Activated CD8-positive, alpha-beta memory T cell treated with anti-CD3 and anti-CD28 coated beads for 1 hour (primary cell): ENCODE measurements at places on chromosomes 11 and 22.

- no peak for DNase-seq
Measured at GRCh38 chr11:20243974-20244373, 83.7 kb upstream of the DBX1 start.

DNA sequence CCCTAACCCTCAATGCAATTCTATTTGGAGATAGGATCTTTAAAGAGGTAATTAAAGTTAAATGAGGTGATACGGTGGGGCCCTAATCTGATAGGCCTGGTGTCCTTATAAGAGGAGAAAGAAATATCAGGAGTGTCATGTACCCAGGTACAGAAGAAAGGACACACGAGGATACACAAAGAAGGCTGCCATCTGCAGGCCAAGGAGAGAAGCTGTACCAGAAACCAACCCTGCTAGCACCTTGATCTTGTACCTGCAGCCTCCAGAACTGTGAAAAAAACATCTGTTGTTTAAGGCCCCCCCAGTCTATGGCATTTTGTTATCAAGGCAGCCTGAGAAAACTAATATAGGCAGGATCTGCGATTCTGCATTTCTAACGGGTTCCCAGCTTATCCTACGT, 44.2 kb downstream of the FBXO7 start:
- DNase-seq = no peak

- no peak for DNase-seq
Measured at GRCh38 chr11:1542267-1542666, 29.8 kb downstream of the DUSP8 start.

GRCh38 chr11:78251083-78251775, 62.5 kb downstream of the USP35 start:
- DNase-seq = no peak

- no peak for DNase-seq
Measured at GRCh38 chr22:38406617-38407016, 48.4 kb downstream of the KCNJ4 start.

DNA sequence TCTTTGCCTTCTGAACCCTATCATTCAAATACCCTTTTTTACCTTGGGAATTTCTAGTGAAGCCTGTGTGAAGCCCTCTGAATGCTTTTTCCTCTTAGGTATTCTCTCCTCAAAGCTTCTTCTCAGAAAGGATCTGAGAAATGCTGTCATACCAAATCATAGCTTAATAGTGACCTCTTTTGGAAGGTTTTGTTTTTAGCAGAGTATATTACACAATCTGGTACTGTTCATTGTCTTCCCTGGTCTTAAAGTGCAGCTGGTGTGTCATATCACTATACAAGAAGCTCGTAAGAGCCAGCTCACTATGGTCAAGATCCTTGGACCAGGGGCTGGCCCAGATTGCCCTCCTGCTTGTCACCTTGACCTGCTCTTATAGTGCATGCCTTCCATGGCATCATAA, 204.4 kb upstream of the ANO5 start:
- DNase-seq = no peak

DNA sequence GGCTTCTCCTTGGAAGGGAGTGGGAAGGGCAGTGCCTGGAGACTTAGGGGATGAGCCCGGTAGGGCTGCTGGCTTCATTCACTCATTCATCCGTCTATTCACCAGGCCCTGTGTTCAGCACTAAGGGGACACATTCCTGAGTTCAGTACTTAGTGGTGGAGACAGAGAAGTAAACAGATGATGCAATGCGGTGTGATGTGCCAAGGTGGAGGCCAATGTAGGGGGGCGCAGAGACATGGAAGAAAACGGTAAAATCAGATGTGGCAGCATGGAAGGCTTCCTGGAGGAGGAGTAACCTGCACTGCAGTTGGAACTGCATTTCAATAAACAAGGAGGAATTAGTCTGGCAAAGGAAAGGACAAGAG, 21.3 kb downstream of the GRIK4 start:
- no peak for DNase-seq

GRCh38 chr11:90343673-90344072, 120.8 kb upstream of the CHORDC1 start:
- no peak for DNase-seq

GRCh38 chr11:66011785-66012303, at the start of gene CST6:
TSS of gene CST6 (plus strand) at chr11:66012008. CDS start at chr11:66012045, 37 bp downstream.
- DNase-seq = no peak
